ENCODE measurements at places on chromosomes 7 and 10.

- DNase-seq: no peak
Measured at GRCh38 chr10:133287832-133288500, 11.3 kb upstream of the ADAM8 start.

DNA sequence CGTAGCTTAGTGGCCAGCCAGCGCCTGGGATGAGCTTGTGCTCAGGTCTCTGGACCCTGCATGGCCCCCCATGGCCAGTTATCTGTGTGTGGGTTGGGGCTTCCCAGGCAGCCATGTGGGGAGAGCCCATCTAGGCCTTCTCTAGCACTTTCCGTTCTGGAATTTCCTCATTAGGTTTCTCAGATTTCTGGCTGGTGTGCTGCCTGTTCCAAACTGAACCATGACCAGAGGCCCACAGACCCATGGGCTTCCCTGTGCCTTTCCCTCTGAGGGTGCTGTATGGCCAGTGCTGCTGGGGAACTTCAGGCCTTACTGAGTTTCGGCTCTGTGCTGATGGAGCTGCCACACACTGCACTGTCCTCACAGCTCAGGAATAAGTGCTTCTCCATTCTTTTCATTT, 50.2 kb downstream of the SHH start:
- no peak for DNase-seq

DNA sequence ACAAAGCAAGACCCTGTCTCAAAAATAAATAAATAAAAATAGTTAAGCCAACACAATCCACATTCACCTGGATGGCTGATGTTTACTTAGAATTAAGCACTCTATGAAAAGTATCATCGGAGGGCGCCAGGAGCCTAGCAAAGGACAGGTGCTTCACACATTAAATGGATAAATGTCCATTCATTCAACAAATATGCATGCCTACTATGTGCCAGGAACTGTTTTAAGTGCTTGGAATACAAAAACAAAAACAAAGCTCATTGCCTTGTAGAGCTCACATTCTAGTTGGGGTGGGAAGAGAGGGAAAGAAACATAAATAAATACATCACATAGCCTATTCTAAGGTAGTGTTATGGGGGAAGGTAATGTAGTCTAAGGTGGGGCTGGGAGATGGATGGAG, 4.1 kb downstream of the BAIAP2L1 start:
- DNase-seq: no peak

DNA sequence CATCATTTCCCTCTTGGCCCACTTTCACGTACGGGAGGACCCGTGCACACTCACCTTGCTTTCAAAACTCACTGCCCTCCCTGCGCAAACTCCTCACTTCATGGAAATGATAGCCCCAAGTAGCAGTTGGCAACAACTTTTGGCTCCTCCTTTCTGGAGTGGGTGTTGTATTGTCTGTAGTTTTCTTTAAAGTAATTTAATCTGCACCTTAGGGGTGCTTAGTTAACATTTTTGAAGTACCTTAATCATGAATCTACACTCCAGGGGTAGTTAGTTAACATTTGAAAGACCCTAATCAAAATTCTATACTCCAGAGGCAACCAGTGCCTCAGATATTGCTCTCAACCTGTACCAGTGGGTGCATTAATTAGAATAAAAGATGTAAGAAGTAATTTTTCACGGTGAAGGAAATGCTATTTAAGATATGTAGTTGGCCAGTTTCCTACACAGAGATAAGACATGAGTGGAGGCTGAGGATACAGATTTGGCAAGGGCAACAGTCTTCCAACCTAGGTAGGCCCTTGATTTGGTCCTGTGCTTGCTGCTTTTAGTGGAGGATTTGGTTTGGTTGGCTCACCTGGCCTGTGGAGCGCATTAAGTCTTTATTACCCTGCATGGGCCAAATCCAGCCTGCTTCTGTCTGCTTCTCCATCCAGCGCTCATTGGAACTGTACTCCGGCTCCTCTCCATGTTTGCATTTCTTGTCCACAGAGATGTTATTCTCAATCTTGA, 93.0 kb downstream of the EXOC4 start:
- no peak for DNase-seq

GRCh38 chr10:101367569-101368453, 13.8 kb downstream of the BTRC start:
- peak; percentile 84 for DNase-seq

DNA sequence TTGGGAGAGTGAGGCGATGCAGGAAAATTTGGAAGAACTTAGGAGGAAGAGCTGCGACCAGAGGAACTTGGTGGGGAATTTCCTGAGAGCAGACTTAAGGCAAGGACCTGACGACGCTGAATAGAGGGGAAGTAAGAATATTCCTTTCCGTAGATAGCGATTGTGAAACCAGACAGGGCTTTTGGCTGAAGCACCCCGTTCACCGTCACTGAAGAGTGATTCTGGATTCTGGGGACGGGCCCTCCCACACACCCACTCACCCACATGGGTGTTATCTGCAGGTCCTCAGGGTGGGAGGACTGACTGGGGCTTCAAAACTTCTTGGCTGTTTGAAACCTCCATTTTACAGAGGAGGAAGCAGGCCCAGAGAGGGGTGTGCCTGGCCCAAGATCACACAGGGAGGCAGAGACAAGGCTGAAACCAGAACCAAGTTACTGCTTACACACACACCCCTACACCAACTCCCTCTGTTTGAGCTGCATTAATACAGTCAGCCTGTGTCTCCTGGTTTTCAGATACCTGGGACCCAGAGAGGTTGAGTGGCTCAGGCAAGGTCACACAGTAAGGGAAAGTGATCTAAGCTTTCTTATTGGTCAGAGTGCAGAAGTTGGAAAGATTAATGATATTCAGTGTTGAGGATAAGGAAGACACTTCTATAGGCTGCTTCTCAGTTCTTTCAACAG, 37.2 kb upstream of the CDH23 start:
- no peak for DNase-seq

DNA sequence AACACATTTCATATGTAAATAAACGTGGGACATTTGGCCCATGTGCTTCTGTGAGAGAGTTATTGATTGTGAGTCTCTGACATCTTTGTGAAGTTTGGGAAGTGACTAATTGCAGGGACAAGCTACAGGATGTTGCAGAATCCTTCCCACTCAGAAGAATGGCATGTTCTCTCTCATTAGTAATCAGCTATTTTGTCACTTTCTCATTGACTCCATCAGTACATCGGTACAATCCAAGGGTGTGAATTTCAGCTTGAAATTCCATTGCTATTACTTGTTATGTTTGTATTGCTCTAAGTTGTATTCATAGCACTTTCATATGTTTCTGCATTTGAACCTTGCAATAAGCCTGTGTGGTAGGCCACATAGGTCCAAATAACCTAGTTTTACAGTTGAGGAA, 100.0 kb upstream of the KCNMA1 start:
- peak; percentile 96 for DNase-seq

DNA sequence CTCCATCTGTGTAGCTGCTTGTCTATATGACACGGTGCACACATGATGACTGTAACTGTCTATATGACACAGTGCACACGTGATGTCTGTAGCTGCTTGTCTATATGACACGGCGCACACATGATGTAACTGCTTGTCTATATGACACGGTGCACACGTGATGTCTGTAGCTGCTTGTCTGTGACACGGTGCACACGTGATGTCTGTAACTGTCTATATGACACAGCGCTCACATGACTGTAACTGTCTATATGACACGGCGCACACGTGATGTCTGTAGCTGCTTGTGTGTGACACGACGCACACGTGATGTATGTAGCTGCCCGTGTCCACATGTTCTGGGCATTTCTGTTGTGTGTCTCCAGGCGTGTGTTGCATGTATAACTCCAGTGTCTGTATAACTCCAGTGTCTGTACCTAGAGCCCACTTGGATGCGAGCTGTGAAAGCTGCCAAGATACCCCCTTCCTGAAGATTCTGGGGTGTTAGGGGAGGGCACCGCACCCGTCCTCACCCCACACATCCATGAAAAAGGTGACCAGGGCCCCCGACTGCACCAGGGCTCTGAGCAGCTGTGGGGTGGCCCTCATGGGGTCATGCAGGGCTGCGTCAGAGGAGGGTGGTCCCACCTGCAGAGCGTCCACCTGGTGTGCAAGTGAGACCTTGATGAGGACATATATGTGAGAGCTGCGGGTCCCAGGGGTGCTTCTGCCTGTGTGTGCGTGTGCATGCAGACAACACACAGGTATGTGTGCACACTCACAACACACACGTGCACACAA, 137.9 kb downstream of the ELFN1 start:
- no peak for DNase-seq

GRCh38 chr7:43530553-43531410, 52.1 kb upstream of the STK17A start:
- no peak for DNase-seq

- no peak for DNase-seq
Measured at GRCh38 chr7:136693166-136694119, 175.0 kb upstream of the CHRM2 start.

GRCh38 chr7:47507522-47507921, 74.4 kb downstream of the TNS3 start:
- no peak for DNase-seq

GRCh38 chr10:110034596-110034995, 26.8 kb downstream of the ADD3 start:
- DNase-seq: peak; percentile 18

DNA sequence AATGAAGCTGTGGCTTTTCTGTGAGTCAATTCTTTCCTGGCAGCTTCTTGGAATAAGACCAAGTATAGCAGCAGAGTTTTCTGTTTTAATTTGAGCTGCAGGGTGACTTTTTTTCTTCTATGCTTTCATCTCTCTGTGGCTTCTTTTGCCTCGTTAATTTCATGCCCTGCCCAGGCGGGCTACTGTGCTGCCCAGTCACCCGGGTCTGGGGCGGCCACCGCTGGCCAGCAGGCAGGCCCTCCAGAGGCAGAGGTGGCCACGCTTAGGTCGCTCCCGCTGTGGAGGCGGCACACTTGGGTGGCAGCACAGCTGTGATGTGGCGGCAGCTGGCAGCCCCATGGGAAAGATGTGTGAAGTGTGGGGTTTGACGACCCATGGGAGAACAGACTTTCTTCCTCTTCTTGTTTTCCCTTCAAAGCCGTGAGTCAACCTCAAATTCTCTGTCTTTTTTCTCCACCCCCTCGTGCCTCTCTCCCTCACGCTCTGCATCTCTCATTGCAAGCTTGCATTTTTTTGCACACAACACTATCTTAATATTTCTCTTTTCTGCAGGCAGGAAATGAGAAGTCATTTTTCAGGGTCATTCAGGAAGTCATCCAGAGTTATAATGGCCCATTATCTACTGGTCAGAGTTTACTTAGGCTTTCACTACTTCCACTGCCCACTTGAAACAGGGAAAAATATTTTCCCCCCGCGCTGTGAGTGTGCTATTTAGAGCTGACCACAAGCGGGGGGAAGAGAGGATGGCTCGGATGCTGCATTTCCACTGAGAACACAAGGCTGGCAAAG, 67.8 kb downstream of the EGFR start:
- DNase-seq: peak; percentile 91

DNA sequence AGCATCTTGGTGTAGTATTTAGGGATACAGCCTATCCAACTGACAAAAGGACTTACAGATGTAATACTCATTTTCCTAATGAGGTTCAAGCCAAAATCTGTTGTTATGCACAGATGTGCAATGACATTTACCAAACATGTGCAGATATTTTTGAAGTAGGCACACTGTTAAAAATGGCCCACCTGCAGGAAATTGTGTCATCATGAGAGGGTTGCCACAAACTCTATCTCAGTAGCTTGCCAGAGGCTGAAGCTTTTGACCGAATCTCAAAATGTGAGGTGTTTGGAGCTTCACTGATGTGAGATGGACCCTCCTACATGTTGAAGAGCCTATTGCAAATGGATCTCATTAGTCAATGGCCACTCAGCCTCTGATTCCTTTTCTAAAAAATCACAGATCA, 89.7 kb upstream of the CSTF2T start:
- no peak for DNase-seq

GRCh38 chr7:114087653-114088469, 169.1 kb upstream of the PPP1R3A start:
- no peak for DNase-seq

- DNase-seq: no peak
Measured at GRCh38 chr7:108345710-108346336, 110.4 kb downstream of the NRCAM start.

DNA sequence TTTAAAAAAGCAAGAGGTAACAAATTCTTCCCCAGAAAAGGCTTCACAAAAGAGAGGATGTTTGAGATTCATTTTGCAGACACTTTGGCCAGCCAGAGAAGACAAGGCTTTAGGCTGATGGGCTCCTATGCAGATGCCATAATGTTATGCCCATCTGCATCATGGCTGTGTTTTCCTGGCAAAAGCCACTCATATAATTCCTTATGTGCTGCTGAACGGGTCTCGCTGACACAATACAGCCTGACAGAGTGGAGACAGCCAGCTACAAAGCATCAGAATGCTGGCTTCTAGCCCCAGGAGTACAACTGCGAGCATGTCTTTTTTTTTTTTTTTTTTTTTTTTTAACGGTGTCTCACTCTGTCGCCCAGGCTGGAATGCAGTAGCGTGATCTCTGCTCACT, 1157.4 kb upstream of the AUTS2 start:
- no peak for DNase-seq

- no peak for DNase-seq
Measured at GRCh38 chr10:93596539-93596938, 4.5 kb downstream of the RBP4 start.

DNA sequence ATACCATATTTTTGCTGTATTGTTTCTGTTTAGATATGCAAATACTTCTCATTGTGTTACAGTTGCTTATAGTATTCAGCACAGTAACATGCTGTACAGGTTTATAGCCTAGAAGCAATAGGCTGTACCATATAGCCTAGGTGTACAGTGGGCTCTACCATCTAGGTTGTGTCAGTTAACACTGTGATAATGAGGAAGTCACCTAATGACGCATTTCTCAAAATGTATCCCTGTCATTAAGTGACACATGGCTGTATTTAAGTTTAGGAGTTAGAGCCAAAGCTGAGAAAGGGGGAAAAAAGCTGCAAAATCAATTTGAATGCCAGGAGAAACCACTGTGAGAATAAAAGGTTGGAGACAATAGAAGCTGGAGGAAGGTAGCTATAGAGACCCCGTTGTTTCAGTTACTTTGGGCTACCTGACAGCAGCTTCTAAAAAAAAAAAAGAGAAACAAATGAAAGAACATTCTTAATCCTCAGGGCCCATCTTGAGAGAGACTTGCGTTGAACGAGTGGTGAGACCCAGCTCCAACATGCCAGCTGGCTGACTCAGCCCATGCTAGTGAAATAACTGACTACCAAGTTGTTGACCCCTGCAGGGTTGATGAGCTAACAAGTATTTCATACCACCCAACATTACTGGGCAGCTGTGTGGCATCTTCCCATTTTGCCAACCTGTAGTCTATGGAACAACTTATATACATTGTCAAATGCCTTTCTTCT, 8.7 kb downstream of the STARD3NL start:
- DNase-seq: peak; percentile 86
